A549 treated with dexamethasone at 1 μM for 4 hours (cell line): ENCODE measurements at places on chromosomes 16 and 17. TPM values are rescaled to one million over a fixed set of nuclear protein-coding genes. Genes with fewer than 3 reads are reported as not detected.

SHISA9 gene
- 0.07 to 0.12 TPM (median 0.08 TPM) in 5 replicates for total RNA-seq

HIGD1B gene
- total RNA-seq = not detected in 5 replicates

KRT27 gene
- total RNA-seq = 0.18 TPM in 1 of 5 replicates, not detected in the others

SMIM36 gene
- total RNA-seq = not detected in 5 replicates

TNRC6A gene
- 25.2 to 35.1 TPM (median 31.3 TPM) in 5 replicates for total RNA-seq

PRSS53 gene
- 0.64 to 2.0 TPM (median 1.1 TPM) in 5 replicates for total RNA-seq

OR1A1 gene
- not detected in 5 replicates for total RNA-seq

ACD gene
- total RNA-seq = 26.7 to 36.7 TPM (median 33.8 TPM) in 5 replicates

TBC1D3D gene
- total RNA-seq = 0.11 TPM in 1 of 5 replicates, not detected in the others

TEKT5 gene
- 0.15 to 0.17 TPM (median 0.16 TPM) in 3 of 5 replicates, not detected in the others for total RNA-seq

KRT33A gene
- total RNA-seq = not detected in 5 replicates

SCARF1 gene
- total RNA-seq = 0.14 to 0.29 TPM (median 0.21 TPM) in 5 replicates

TOX3 gene
- total RNA-seq = 0.09 to 0.29 TPM (median 0.18 TPM) in 5 replicates
